ENCODE measurements at places on chromosomes 1 and 21.
A peak's percentile ranks its signal among the peaks of the same experiment; 100 is the strongest.

GRCh38 chr1:226422478-226422877 is 14.6 kb upstream of the PARP1 start:
- no peak for DNase-seq

DNA sequence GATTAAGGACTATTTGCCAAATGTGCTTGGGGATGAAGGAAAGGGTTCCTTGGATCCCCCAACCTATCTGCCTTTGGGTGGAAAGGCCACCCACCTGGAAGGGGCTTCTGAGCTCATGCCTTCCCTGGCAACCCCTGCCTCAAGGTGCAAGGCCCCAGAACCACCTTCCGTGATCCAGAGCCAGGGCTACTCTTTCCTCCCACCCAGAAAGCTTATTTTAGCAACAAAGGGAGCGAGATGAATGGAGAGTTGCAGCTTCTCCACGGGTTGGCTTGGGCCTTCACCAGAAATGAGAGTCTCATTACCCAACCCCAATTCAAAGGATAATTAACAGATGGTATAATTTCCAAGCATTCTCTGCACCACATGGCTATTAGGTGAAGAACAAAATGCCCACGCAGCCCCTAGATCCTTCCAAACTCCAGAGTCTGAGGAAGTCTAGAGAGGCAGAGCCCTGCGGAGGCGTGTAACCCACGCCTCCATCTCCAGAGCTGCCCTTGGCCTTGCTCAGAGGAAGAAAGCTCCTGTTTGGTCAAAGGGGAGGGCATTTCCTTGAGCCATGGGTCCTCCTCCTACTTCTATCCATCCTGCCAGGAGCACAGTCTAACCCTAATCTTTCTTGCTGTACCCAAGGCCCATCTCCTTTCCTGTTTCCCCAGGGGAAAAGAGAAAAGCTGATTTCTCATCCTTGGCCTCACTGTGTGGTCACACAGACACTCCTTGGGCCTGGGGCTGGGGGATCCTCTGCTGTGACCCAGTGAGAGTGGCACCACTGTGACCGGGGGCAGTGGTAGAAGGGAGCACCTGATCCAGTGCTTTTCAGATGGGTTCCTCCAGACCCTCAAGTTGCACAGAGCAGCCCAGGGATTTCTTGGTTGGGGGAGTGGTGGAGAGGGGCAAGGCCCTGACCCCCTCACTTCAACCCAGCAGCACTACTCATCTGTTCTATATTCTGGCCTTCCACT is 1.7 kb upstream of the CELSR2 start:
- peak; percentile 46 for DNase-seq

GRCh38 chr21:42317341-42317741 is 2.1 kb upstream of the TFF3 start:
- DNase-seq = no peak

GRCh38 chr1:202143011-202143767 is 1.3 kb downstream of the ARL8A start:
- DNase-seq = no peak

GRCh38 chr1:163897412-163898155 is 575.8 kb downstream of the NUF2 start:
- DNase-seq = no peak

DNA sequence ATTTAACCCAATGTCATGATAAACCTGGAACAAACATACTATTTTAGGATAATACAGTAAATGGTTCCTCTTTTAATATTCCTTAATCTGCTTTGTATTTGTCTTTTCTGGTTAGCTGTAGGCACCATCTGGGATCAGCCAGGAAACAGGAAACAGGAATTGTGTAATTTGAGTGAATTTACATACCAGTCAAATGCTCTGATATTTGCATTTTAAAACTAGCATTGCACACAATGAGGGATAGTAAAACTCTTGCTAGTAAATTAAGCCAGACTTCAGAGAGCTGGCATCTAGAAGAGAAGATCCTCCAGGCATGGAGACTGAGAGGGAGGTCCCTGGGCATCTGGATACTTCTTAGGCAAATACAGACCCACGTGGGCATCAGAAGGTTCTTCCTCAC is 103.5 kb downstream of the HMCN1 start:
- DNase-seq = no peak

- no peak for DNase-seq
These were observed 7.5 kb downstream of the CRYBG2 start for GRCh38 chr1:26346274-26347033.

- no peak for DNase-seq
These were observed 15.9 kb downstream of the PALMD start for GRCh38 chr1:99661780-99662179.

DNA sequence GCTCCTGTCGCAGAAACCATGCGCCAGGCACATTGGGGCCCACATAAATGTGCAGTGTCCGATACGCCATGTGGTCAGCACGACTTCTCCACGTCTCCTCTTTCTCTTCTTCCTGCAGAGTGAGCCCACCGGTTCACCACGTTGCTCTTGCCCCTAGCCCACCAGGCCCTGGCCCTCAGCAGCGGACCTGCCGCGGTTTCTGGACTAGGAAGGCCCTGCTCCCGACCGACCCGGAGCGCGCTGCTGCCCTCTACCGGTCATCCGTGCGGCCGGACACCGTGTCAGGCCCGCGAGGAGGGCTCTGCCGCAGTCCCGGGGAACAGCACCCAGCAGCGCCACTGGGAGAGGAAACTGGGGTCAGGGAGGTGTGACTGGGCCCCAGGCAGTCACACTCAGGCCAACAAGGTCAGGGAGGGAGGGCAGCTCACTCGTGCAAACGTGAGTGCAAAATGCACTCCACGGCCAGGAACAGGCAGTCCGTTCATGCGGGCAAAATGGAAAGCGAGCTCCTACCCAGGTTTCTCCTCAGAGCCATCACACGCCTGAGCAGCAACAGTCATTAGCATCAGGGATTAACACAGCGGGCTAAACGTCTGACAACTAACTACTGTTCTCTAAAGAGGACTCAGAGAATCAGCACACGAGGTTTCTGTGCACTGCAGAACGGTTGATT is 13.7 kb downstream of the TLR5 start:
- DNase-seq = peak; percentile 88

DNA sequence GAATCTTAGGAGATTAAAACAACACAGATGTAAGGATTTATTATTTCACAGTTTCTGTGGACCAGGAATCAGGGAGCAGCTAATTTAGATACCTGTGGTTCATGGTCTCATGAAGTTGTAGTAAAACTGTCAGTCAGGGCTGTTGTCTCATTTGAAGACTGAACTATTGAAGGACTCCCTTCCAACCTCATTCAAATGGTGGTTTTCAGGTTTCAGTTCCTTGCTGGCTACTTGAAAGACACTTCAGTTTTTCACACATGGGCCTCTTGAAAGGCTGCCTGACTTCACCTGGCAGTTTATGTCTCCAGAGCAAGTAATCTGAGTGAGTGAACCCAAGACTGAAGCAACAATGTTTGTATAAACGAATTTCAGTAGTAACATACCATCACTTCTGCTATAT is 915.9 kb downstream of the PLA2G4A start:
- DNase-seq = no peak

DNA sequence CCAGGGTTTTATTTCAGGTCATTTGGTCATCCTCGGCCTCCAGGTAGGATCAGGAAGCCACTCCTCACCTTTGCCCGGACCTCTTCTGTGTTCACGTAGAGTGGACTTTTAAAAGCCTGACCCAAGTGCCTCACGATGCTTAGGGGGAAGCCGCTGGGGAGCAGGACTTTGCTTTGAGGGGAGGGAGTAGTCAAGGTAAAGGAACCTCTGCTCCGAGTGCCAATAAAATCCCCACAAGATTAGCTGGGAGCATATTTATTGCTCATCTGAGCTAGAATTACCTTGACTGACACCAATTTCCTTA is 603 bp upstream of the DHRS3 start:
- no peak for DNase-seq

- DNase-seq = no peak
These were observed 6.5 kb downstream of the RPS6KA1 start for GRCh38 chr1:26536081-26536480.

- no peak for DNase-seq
These were observed 44.0 kb upstream of the FMO2 start for GRCh38 chr1:171140956-171141687.

DNA sequence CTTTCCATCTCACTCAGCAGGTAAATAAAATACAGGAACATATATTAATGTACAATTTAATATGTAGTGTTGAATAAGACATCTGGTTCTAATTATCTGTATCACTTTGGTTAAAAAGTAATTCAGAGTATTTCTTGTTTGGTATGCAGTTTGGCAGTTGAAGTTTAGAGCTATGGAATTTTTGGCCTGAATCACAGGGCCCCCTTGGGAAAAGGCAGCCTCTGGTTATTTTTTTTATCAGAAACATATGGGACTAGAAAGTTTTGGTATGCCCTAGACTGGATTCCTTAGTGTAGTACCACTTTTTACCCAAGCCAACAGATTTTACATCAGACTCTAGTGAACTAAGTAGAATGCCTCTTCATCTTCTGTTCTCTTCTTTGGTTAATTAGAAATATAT is 26.4 kb downstream of the CNST start:
- no peak for DNase-seq

- no peak for DNase-seq
These were observed 39.0 kb upstream of the DIPK1A start for GRCh38 chr1:93000291-93000690.

- DNase-seq = no peak
These were observed 72.4 kb upstream of the GNG4 start for GRCh38 chr1:235721982-235722381.

- no peak for DNase-seq
These were observed 22.2 kb upstream of the TNNI1 start for GRCh38 chr1:201443747-201444146.

- DNase-seq = no peak
These were observed 4.3 kb downstream of the OR2T11 start for GRCh38 chr1:248630551-248630950.

DNA sequence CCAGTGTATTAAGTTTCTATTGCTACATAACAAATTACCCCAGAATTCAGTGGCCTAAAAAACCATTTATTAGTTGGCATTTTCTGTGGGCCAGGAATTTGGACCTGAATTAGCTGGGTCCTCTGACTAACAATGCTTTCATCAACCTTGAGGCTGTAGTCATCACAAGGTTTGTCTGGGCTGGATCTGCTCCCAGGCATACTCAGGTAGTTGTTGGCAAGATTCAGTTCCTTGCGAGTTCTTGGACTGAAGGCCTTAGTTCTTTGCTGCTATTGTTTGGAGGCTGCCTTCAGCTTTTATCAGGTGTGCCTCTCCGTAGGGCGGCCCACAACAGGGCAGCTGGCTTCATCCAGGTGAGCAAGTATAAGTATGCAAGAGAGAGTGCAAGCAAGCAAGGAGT is 31.4 kb upstream of the DEPDC1 start:
- no peak for DNase-seq

DNA sequence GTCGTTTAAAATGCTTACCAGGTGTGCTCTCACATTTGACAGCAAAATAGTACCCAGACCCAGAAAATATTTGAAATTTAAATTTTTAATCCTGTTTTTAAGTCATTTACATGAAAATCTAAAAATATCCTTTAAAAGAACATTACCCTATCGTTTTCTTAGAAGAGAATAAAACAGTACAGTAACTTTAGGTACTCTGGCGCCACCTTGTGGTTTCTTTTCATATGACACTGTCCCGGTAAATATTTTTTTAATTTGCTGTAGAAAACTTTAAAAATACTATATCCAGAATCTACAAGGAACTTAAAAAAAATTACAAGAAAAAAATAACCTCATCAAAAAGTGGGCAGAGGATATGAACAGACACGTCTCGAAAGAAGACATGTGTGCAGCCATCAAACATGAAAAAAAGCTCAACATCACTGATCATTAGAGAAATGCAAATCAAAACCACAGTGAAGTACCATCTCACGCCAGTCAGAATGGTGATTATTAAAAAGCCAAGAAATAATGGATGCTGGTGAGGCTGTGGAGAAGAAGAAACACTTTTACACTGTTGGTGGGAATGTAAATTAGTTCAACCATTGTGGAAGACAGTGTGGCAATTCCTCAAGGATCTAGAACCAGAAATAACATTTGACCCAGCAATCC is 129.2 kb downstream of the RGS21 start:
- DNase-seq = no peak

DNA sequence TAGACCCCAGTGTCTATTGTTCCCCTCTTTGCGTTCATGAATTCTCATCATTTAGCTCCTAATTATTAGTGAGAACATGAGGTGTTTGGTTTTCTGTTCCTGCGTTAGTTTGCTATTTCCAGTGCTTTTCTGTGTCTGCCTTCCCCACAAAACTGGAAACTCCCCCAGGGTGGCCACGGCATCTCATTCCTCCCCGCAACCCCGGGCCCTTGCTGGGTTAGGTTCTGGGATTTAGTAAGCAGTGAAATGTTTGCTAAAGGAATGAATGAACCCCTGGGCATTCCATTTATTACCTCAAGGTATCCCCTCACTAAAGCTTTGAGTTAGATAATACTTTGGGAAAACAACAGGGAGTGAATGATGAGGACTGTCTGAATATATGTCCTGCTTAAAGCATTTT is 142.9 kb downstream of the GLUL start:
- DNase-seq = no peak

Measured in upper lobe of right lung (tissue), 1 donor.